ENCODE measurements at places on chromosomes 7 and 10.
A peak's percentile ranks its signal among the peaks of the same experiment; 100 is the strongest.

DNA sequence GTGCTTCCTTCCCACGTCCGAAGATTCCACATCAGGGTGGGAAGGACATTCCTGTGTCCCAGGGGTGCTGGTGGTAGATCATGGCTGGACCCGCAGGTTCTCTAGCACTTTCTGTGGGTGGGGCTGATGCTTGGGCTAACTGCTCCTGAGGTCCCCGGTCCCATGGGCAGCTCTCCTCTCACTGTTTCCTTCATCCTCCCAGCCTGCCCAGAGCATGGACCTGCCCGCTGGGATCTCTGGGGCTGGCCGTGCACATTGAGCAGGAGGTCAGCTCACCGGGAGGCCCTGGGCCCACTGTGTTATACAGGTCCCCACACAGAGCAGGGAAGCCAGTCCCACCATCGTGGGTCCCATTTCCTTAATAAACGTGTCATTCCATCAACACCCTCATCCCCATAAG, 502.3 kb downstream of the TCERG1L start:
- DNase-seq = no peak

DNA sequence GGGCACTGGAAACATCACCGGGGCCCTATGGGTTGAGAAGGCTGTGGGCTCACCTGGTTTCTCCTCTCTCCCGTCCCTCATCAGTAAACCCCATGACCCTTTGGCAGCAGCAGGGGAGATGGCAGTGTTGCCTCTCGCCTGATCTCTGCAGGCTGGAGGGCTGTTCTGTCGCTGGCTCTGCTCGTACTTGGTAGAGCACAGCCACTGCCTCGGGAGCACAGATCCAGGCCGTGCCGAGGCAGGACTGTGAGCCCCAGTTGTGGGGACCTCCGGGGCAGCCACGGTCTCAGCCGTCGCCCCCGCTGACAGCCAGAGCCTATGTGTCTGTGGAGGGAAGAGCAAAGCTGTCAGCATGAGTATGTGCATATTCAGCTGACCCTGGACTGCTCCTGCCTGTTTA, 94.9 kb downstream of the PTPRE start:
- no peak for DNase-seq

DNA sequence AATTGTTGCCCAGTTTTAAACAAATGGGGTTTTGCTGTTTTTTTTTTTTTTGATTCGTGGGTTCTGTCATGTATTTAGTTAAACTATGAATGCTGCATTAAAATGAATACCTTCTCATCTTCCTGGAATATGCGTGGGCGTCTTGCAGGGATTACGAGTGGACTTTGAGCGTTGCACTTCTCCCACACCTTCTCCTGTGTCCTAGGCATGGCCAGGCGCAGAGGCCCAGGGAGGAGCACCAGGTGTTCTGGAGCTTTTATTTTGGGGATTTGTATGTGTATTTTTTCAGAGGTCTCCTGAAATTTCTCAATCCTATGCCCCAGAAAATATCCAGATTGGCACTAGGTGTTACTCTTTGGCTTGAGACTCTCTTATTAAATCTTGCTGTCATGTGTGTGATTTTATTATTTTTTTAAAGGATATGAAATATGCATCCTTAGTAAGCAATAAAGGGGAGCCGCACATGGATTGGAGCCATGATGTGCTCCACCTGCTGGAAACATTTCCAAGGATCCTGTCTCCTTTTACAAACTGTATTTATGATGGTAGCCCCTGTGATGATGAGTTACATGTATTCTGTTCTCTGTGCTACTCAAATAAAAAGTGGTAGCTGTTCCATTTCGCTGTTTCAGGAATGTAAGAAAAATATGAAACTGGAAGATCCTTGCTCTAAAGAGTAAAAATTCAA, 482.2 kb upstream of the KLF6 start:
- DNase-seq = no peak

DNA sequence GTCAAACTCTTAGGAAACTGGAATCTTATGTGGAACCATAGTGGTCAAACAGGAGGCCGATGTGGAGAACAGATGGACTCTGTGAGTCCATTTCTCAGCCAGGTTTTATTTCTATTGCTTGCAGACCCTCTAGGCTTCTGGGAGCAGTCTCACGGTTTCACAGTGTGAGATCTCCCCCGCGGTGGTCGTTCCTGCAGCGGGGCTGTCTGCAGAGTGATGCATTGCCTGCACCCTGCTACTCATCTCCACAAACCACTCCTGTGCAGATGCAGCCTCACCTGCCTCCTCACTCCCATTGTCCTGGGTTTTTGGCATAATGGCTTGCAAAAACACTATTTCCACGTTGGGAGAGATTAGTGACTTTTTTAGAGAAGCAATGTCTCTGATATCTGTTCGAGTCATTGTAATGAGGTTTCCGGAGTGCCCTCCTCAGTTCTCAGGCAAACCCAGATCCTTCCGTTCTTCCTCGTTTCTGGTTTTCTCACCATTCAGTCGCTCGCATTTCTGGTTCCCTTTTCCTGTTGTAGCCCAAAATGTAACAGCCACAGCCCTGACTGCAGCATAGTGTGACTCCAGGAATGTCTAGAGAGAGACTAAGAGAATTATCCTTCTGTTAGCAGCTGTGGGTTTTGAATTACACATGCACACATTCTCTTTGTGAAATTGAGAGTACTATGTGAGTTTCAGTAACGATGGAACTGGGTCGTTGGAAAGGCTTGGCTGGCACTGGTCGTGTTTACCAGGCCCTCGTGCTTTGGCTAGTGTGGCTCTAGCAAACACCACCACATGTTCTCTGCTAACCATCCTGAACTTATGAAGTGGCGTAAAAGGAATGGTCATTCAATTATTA, 30.2 kb downstream of the ACADSB start:
- DNase-seq = no peak

- DNase-seq = no peak
Measured at GRCh38 chr10:131431533-131431932, 120.0 kb upstream of the TCERG1L start.

DNA sequence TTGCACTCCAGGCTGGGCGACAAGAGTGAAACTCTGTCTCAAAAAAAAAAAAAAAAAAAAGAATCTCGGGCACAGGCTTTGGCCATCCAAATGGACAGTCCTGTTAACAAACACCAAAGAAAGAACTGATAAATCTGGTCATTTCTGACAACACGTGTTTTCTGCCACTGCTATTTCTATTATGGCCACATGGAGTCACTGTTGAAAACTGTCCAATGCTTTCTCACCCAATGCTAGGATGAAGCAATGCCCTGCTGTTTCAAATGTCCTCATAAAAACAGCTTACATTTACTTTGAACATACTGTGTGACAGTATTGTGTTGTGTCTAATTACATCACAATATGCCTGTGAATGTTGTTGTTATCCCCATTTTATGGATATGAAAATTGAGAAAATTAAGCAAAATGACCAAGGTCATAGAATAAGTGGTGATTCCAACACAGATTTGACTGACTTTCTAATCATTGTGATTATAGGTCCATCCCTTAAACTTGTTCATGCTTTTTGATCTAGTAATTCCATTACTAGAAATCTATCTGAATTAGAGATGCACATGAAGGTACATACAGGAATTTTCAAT, 19.9 kb upstream of the MAP3K8 start:
- peak; percentile 71 for DNase-seq

- DNase-seq = no peak
Measured at GRCh38 chr10:26057466-26057865, 123.4 kb downstream of the MYO3A start.

- DNase-seq = no peak
Measured at GRCh38 chr7:90955641-90956207, 308.5 kb upstream of the FZD1 start.

DNA sequence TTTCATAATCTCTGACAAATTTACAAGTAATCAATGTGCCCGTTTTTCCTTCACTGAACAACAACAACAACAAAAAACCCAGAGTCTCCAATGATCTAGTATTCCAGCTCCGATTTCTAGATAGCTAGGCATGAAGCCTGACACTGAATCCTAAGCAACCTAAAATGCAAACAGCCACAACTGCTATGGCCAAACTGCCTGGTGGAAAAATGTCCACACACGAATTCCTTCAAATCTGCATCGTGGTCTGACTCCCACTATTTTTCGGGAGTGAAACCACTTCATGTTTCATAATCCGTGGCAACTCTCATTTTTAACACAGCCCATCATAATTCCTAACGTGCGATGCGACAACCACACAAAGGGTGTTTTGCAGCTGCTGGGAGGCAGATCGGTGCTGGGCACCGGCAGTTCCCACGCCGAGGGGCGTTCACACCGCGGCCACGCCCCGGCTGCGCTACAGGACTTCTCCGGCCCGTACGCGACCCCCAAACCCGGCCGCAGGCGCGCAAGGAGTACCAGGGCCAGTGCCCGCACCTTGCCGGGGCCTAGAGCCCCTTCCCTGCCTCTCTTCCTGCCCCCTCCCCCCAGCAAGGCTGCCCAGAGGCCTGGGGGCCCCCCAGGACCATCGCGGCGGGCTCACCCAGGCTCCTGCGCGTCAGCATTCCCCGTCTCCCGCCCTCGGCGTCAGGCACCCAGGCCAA, 814 bp downstream of the RUFY2 start:
- DNase-seq = no peak

DNA sequence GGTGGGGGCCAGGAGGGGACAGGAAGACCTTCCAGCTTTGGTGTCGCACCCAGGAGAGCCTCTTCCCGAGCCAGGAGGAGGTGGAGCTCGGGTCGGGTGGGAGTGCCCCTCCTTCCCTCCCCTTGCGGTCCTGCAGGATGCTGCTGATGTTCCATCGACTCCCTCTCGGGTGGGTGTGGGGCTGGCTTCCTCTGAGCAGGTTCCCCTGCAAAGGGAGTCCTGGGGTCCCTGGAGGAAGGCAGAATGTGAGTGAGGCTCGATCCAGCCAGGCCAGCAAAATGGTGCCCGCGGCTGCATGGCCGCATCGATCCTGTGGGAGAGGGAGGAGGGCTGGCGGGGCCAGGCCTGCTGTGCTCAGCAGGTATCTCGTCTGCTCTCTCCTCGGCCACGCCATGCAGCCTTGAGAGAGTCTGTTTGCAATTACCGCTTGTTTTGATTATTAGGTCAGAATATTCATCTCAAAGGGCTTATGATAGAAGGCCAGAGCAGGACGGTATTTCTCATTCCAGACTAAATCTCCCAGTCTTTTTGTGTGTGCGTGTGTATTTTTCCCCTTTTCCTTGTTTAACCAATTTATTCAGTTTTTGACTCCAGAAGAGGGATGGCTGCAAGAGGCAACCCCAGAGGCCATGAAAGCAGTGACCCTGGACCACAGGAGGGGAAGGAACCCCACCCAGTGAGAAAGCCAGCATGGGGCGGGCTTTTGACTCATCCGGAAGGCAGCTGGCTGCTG, 137.3 kb upstream of the ZMIZ1 start:
- no peak for DNase-seq

DNA sequence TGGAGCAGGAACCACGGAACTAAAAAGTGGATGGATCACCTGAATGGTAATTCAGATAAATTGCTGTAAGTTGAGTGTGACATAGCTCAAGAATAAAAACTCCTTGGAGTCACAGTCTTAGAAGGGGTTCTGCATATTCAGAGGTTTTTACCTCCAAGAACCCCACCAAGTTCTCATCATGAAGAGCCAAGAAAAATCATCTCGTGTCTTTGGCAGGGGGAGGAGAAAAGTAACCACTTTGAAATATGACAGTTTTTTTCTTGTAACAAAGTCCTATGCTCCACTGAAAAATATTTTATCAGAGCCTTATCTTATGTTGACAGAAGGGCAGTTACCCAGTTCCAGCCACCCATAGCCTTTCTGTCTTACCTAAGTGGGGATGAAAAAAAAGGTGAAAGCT, 38.2 kb upstream of the MBL2 start:
- DNase-seq = no peak

DNA sequence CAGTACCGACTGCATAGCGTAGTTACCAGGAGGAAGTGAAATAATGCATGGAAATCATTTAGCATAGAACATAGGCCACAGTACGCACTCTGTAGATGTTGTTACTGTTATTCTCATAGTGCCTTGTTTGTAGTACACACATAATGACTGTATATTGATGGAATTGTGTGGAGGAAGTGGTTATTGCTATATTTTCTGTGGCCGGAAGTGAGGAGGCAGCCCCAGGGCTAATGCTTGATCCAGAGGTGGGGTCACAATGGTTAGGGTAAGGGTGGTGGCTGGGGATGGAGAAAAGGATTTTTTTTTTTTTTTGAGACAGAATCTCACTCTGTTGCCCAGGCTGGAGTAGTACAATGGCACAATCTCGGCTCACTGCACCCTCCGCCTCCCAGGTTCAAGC, 4.5 kb upstream of the MGAM start:
- DNase-seq = no peak

GRCh38 chr10:681670-682318, 7.7 kb downstream of the DIP2C start:
- no peak for DNase-seq

GRCh38 chr7:87151729-87152111, 533 bp upstream of the DMTF1 start:
- no peak for DNase-seq

- DNase-seq = no peak
Measured at GRCh38 chr7:55211726-55212125, 153.4 kb upstream of the LANCL2 start.

- DNase-seq = no peak
Measured at GRCh38 chr10:53839440-53840039, 961.5 kb downstream of the PCDH15 start.

GRCh38 chr7:6571160-6571779, 6.0 kb upstream of the ZDHHC4 start:
- no peak for DNase-seq

- DNase-seq = no peak
Measured at GRCh38 chr10:110513949-110514348, 16.2 kb downstream of the DUSP5 start.

GRCh38 chr7:11251436-11251835, 277.8 kb downstream of the PHF14 start:
- DNase-seq = no peak

DNA sequence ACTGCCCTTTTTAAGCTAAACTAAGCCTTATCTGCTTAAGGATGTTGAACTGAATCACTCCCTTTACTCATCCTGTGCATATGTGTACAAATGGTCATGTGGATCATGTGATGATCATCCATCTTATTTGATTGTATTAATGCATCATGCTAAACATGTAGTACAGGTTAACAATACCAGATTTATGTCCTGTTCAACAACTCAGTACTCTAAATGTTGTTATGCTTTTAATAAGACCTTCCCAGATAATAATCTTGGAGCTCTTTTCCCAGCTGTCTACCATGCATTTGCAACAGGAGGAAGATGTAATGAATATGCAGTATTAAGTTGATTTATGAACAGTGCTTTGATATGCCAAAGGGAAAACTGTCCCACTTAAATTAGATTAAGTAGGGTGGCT, 318.0 kb downstream of the BICC1 start:
- DNase-seq = no peak

- no peak for DNase-seq
Measured at GRCh38 chr7:85030893-85031292, 156.0 kb downstream of the SEMA3D start.

Measured in CD4-positive, alpha-beta T cell treated with Interleukin-10 for 1 hour (primary cell).